ENCODE measurements at places on chromosomes 13 and 19.

- DNase-seq: peak; percentile 23
These were observed 33.9 kb downstream of the CCNE1 start for GRCh38 chr19:29845574-29846176.

DNA sequence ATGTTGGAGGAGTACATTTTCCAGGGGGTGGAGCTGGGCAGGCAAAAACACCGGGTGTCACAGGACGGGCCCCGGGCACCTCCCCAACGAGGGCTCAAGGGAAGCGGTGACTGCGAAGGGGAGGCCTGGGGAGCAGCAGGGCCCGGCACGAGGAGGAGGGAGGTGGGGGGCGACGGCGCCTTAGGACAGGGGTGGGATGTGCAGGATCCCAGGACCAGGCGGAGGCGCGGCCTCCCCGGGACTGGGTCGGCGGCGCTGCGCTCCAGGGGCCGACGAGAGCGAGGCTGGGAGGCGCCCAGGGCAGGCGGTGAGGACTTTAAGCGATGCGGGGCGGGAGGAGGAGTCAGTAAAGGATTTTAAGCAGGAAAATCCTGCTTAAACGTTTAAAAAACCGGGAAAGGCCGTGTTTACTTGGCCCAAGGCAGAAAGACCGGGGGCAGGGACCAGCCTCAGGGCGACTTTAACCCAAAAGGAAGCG lies 427 bp downstream of the ZNF160 start:
- peak; percentile 14 for DNase-seq

GRCh38 chr13:99314640-99315176 lies 7.5 kb upstream of the GPR183 start:
- DNase-seq: peak; percentile 47

GRCh38 chr13:52455677-52456041 lies 381 bp downstream of the CKAP2 start:
- DNase-seq: peak; percentile 60

DNA sequence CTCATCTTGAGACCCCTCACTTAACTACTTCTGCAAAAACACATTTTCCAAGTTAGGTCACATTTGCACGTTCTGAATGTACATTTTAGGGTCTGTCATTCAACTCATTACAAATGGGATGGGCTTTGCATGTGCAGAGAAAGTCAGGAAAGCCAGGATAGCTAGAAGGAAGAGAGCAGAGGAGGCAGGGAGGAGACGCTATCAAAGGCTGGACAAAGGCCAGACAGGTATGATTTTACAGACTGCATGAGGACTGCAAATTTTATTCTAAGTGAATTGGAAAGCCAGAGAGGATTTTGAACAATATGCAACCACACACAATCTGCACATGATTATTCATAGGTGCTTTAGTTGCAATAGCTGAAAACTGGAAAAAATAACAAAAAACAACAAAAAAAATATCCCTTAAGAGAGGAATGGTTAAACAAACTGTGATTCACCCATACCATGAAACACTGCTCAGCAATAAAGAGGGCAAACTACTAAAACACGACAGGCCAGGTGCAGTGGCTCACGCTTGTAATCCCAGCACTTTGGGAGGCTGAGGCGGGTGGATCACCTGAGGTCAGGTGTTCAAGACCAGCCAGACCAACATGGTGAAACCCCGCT lies 21.1 kb downstream of the SYDE1 start:
- no peak for DNase-seq

DNA sequence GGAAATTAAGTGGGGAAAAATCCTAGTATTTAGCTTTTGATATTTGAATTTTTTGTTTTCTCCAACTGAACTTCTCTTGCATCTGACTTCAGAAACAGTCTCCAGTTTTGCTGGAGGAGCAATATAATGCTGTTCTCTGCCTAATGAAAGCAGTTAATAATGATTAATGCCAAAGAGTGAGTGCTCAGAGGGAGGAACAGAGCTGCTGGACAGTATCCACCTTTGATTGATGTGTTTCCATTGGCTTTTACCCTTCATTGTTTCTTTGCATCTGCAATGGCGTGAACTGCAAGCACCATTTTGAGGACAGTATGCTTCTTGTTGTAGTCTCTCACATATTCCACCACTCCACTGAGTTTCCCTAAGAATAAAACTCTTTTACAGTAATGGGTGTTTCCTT lies 193.4 kb downstream of the ITGBL1 start:
- DNase-seq: no peak

- DNase-seq: no peak
These were observed 10.6 kb downstream of the CD70 start for GRCh38 chr19:6580313-6580712.

GRCh38 chr13:37427843-37428494 lies 170.6 kb downstream of the POSTN start:
- no peak for DNase-seq

GRCh38 chr13:52862358-52863206 lies 14.1 kb upstream of the PCDH8 start:
- DNase-seq: no peak

DNA sequence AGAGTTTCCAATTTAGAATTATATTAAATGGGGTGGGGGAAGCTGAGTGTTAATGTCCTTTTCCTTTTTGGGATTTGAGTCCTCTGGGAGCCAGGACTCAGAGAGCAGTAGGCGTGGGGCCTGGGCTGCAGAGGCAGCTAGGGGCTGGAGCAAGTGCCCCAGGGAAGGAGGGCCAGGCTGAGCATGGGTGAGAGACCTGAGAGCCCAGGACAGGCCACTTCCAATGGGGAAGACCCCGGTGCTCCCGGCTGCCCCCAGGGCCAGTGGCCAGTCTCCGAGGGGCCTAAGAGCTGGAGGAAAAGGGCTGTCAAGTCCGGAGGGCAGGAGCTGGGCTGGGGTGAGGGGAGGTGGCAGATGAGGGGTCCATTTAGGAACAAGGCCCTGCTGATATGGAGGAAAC lies 371.5 kb downstream of the ZNF536 start:
- no peak for DNase-seq

DNA sequence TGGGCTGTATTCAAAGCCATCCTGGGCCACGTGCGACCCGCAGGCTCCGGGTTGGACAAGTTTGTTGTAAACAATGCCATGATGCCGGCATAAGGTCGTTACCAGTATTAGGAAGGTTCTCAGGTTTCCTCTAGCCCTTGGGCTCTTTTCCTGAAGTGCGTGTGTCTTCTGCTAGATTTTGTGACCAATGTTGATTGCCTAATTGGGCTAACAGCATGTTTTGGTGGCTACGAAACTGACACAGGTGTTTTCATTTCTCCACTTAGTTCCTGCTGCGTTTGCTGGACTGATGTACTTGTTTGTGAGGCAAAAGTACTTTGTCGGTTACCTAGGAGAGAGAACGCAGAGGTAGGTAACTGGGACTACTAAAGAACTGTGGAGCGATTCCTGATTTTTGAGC lies 20.3 kb downstream of the ALOX5AP start:
- DNase-seq: no peak

DNA sequence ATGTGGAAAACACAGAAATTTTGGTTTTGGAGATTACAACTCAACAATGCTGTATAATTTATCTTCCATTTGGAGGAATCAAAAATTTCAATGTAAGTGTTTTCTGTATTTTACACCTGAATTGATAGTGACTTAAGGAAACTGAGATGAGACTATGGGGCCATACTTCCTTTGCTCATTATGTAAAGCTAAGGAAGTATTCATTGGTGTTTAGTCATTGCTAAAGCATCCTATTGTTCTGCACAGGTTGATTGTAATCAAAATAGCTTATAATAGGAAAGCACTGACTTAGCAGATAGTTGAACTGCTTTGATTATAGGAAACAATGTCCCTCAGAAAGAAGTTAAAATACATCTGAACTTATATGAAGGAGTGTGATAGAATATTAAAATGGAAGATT lies 244.4 kb upstream of the SLITRK5 start:
- DNase-seq: no peak

GRCh38 chr13:40648040-40648439 lies 18.4 kb downstream of the FOXO1 start:
- no peak for DNase-seq

DNA sequence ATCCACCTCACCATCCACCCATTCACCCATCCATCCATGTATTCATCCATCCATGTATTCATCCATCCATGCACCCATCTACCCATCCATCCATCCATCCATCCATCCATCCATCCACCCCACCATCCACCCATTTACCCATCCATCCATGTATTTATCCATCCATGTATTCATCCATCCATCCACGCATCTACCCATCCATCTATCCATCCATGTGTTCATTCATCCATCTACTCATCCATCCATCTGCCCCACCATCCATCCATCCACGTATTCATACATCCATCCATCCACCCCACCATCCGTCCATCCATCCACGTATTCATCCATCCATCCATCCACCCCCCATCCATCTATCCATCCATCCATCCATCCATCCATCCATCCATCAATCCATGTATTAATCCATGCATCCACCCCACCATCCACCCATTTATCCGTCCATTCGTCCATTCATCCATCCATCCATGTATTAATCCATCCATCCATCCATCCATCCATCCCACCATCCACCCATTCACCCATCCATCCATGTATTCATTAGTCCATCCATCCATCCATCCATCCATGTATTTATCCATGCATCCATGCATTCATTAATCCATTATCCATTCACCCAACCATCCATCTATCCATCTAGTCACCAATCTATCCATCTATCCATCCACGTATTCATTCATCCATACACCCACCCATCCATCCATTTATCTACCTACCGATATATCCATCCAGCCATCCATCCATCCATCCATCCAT lies 2.6 kb downstream of the IL12RB1 start:
- DNase-seq: no peak

GRCh38 chr19:19261350-19262189 lies 11.5 kb downstream of the TM6SF2 start:
- DNase-seq: no peak

DNA sequence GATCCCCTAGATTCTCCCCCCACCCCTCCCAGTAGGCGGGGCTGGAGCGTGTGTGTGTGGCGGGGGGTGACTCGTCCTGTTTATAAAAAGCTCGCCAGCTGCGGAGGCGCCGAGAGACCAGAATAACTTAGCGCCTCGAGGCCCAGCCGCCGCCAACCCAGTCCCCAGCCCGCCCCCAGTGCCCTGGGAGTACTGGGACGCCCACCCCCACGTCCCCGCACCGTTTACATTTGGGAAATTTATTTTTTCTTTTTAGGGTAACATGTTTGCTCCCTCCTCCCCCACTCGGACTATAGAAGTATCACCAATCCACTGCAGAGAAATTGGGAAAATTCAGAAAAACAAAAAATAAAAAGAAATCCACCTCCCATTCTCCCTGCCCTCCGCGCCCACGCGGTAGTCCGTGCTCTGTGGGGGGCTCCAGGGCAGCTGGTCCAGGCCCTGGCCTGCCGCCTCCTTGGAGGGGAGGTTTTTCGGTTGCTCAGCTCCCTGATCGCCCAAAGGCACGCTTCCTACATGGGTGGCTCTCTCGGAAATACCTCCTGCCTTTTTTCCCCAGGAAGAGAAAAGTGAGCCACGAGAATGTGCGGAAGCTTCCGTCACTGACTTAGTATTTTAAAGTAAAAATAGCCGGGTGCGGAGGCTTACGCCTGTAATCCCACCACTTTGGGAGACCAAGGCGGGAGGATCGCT lies 1.5 kb upstream of the RAB3A start:
- DNase-seq: no peak

DNA sequence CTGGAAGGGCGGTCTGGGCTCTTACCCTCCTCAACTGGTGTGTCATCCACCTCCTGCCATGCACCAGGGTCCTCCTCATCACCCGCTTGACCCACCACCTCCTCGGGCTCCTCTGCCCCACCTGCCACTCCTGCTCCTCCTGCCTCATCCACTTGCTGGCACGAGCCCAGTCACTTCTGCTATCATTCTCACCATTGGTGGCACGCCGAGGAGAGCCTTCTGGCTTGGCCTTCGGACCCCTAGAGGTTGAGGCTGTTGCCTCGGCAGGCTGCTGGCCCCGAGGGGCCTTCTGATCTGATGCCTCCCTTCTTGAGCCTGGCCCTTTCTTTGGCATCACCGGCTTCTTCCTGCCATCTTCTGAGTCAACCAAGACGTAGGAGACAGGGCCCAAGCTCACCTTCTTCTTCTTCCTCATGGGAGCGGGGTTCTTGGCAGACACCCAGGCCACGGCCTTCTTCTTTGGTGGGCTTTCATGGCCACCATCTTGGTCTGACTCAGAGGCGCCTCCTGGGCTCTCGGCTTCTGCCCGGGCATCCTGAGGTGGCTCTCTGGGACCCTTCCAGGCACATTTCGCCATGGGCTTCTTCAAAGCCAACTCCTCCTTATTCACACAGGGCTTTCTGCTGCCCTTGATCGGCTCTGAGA lies 1.7 kb downstream of the PNMA8A start:
- DNase-seq: no peak

- DNase-seq: no peak
These were observed 37.4 kb downstream of the ZNF787 start for GRCh38 chr19:56083668-56084067.

GRCh38 chr13:77523834-77524728 lies 11.4 kb upstream of the SCEL start:
- no peak for DNase-seq

DNA sequence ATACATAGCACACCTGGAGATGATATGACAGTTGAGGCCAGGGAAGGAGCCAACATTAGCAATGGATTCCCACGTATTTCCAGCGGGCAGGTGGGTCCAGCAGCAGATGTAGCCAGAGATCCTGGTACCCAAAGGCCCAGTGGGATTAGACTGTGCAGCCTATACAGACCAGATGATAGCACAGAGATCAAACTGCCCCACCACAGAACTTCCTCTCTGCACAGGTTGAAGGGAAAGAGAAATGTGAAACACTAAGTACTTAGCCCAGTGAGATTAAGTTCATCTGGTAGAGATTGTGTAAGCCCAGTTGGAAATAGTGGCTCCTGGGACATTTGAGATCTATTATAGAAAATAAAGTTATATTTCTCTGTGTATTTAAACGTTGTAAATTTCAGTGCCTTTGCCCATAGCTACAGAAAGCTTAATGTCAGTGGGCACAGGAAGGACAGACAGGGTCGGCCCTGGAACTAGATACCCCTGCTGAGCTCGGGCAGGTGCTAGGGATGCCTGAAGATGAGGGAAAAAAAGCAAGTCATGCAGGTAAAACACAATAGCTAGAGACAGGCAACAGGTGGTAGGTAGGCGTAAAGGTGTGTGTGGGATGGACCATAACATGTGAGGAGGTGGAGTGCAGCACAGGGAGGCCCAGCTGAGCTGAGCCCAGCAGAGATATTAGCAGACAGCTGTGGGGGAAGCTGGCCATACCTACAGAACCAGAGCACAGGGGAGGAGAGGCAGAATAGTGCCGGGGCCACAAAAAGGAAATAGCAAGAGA lies 27.3 kb upstream of the SPATA13 start:
- no peak for DNase-seq

DNA sequence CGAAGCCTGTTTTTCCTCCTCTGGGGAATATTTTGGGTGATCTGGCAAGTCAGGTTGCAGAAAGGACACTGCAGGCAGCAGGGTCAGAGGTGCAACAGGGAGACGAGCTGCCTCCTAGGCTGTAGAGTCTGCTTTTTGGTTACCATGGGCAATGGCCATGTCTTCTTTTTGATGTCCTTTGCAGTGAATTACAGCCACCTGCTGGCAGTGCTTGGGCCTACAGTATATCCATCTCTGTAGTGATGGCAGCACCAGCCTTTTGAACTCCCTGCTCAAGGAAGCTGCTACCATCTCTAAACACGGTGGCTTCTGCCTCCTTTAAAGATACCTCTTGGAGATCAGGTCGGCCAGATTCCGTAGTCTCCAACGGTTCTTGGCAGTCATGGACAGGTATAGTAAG lies 73.9 kb downstream of the WTIP start:
- DNase-seq: no peak

GRCh38 chr19:2415281-2415972 lies 12.0 kb downstream of the TIMM13 start:
- no peak for DNase-seq
